Sigmoid colon (tissue), 7 donors: ENCODE measurements at places on chromosomes 16 and 17. TPM values are rescaled to one million over a fixed set of nuclear protein-coding genes. Genes with fewer than 3 reads are reported as not detected.
A peak's percentile ranks its signal among the peaks of the same experiment; 100 is the strongest.

Gene MAPK8IP3
- 22.4 TPM for total RNA-seq

DNA sequence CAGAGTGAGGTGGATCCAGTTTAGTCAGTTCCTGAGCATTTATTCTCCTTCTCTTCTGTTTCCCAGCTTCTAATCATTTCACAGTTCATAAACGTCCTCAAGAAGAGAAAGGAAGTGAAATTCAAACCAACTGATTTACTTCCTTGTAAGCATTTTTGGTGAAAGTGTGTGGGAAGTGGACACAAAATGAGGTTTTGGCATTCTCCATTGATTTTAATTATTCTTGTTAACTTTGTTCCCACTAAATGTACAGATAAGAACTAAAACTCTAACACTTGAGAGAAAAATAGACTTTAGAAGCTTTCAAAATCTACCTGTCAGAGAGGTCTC, 42.7 kb upstream of the CORO6 start:
- no peak for DNase-seq

Gene CIBAR2
- total RNA-seq: not detected

Gene SERPINF2
- total RNA-seq: 3.8 TPM

DNA sequence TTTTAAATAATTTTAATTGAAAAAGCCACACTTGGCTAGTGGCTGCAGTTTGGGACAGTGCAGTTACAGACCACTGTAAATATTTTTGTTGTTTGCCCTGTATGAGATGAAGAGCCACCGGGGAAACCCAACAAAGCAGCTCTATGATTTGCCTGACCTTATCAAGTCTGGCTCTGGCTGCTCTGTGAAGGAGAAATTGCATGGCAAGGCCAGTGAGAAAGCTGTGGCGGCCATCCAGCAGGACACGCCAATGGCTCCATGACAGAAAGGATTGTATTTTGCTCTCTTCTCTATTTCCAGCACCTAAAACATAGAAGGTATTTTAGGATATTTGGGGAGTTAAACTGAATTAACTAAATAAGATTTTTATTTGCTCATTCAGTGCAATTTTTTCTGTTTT, 330.0 kb upstream of the DYNLRB2 start:
- no peak for DNase-seq

DNA sequence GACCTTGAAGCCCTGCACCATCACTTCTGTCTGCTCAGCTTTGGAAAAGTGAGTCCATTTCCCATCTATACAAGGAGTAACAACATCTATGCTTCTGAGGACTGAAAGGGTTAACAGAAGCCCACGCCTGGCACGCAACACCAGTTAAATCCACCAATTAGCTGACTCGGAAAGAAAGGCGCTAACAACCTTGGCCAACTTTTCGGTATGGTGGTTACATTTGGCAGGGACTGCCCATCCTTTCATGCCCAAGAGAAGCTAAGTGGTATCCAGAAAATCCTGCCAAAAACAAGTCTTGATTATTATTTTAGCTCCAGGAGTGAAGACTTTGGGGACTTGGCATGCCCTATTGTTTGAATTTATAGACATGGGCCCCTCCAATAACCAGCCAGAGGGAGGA, 202.3 kb upstream of the RPL38 start:
- no peak for DNase-seq

GRCh38 chr17:79033741-79034501, 10.0 kb downstream of the C1QTNF1 start:
- peak; percentile 73 for DNase-seq

Gene PLA2G10
- total RNA-seq: not detected

DNA sequence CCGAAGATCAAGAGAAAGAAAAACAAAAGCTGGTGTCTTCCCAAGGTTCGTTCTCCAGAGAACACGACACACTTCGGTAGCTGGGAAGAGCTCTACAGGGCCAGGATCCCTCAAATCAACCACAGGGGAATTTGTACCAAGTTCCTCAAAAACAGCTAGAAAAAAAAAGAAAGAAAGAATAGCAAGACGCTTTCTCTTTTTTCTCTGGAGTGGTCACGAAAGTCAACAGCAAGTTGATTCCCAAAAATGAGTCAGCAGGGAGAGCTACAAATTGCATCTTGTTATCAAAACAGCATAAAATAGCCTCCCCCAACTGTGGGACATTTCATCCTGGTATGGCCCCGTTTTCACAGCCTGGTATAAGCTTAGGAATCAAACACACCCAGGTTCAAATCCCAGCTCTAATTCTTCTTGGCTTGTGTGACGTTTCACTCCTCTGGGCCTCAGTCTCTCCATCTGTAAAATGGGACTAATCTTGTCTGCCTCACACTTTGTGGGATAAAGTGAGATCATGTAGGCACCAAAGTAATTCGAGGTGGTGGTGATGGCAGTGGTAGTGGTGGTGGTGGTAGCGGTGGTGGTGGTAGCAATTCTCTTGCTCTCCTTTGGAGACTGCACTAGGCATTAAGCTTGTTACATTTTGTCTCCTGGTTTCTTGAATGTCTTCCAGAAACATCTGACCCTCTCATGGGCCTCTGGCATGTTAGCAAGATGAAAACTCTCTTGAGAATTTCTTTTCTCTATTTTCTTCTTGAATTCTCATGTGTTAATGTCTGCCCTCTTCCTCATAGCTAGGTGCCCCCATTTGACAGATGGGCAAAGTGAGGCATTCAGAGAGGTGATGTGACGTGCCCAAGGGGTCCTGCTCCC, 988 bp upstream of the IL21R start:
- no peak for DNase-seq

- DNase-seq: peak; percentile 44
Measured at GRCh38 chr16:1800701-1801100, 7.2 kb upstream of the IGFALS start.

Gene MT3
- total RNA-seq: 9.6 TPM

GRCh38 chr16:57133886-57134285, 41.5 kb downstream of the CPNE2 start:
- no peak for DNase-seq

Gene ANKRD40CL
- total RNA-seq: not detected

DNA sequence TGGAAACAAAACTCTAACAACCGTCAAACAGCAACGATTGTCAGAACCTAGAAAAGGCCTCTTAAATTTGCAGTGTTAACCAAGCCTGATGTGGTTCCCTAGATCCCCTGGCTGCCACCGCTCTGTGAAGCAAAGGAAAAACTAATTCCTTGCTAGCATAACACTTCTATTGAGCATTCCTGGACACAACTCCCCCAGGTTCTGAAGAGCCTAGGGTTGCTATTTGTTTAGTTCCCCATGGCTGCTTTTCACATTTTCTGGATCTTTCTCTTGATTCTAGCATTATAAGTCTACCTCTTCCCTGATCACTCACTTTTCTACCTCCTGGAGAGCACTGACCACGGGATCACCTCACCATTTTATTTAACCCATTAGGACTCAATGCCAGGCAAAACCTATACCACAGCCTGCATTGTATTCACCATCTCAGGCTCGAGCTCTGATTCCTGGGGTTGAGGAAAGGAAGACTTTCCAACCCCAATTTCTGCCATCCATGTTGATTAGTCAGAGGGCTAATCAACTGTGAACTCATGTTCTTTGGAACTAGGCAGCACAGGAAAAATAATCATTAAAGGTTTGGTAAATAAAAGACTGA, 692 bp upstream of the KCNJ16 start:
- no peak for DNase-seq

DNA sequence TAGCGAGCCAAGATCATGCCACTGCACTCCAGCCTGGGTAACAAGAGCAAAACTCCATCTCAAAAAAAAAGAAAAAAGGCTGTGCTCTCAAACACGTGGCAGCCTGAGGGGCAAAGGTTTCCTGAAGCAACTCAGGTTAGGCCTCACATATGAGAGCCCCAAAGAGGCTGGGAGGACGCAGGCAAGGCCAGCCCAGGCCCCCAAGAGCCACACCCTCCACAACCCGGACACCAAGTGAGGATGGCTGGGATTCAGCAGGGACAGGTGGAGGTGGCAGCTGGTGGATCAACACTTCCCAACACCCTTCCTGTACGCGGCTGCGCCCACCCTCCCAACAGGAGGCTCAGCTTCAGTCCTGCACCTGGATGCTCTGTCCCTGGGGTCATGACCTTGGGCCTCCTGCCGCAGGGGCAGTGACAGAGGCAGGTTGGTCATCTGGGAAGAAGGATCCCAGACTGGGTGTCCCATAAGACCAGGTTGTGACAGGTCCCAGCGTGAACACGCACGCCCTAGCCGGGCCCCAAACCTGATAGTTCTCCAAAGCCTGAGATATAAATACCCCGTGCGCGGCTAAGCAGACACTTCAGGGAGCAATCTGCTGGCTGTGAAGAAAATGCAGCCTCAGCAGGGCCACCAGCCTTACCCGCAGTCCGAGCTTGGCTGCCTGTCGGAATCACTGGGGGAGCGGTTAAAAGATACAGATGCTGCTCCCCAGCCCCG, 78.1 kb downstream of the TIMM22 start:
- DNase-seq: no peak

DNA sequence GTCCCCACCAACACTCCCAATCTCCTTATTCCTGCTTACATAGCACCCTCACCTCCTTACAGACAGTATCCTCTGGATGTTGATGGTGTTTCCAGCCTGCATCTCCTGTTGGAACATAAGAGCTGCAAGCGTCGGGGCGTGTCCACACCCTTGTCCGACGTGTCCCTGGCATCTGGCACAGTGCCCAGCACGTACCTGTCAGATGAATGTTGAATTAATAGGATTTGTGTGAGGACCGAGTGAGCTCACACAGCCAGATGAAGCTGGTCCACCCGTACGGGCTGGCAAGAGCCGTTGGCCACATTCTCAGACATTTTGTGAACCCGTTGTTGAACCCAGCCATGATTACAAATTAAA, 12.2 kb upstream of the CBX4 start:
- no peak for DNase-seq

DNA sequence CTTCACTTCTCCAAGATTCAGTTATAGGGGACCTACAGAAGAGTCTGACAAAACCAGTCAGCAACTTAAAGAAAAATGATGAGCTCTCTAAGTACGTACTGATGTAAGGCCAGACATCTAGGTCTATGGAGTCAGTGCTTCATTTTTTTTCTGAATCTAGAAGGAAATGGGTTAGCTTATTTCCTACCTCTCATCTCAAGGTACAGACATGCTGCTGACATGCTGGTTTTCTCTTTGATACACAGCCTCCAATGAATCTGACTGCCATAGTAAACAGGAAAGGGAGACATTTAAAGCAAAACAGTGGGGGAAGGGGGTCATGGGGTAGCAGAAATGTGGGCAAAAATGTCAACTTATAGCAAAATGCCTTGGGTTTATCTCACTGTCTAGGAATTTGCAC, 16.4 kb downstream of the CDR2 start:
- no peak for DNase-seq
